ENCODE measurements at places on chromosomes 2 and 18.

DNA sequence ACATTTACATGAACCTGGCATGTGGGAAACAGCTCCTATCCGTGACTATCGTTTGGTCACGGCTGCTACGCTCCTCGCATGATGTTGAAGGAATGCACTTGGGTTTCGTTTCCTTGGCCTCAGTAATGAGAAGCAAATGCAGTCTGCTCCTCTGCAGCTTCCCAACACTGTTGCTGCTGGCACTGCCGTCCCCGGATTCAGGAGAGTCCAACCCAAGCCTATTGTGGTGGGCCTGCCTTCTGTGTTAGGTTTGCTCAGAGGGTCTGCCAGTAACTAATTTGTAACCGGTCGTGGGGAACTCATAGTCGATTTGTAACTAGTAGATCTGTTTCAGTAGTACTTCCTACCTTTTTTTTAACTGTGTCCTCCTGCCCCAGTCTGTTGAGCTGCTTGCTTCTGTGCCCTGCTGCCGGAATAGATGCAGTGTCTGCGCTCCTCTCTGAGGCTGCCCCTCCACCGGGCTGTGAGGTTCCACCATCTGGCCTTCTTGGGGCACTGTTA is 58.4 kb downstream of the WDSUB1 start:
- DNase-seq: no peak
- no peak overlapping the region for H3K4me3 ChIP-seq
- no peaks in the 10 kb centered on the region for H3K27me3 ChIP-seq
- no peak overlapping the region for H3K27ac ChIP-seq

- H3K27ac ChIP-seq: no peak overlapping the region
- no peaks in the 10 kb centered on the region for H3K4me1 ChIP-seq
- no peak overlapping the region for H3K4me3 ChIP-seq
- no peaks in the 10 kb centered on the region for H3K27me3 ChIP-seq
- no peak for DNase-seq
- no peaks in the 10 kb centered on the region for H3K36me3 ChIP-seq
These were observed 1.8 kb downstream of the OXER1 start for GRCh38 chr2:42762155-42762554.

DNA sequence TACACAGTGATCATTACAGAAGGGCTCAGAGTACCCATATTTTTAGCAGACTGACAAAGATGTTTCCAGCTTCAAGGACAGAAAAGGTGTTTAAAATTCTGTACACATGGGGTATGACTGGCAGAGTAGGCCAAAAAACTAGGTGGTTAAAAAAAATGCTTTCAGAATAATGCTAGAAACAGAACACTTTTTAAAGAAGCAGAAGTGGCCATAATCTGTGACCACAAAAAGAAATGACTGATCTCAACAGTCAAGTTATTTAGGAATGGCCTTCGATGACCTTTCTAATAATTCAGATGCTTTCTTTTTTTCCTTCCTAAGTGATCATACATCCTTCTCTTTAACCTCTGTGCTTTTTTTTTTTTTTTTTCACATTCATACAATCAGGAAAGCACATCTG is 4.1 kb upstream of the AQP4 start:
- H3K27ac ChIP-seq: no peak overlapping the region
- H3K36me3 ChIP-seq: no peaks in the 10 kb centered on the region
- H3K4me1 ChIP-seq: no peaks in the 10 kb centered on the region
- H3K4me3 ChIP-seq: no peak overlapping the region
- DNase-seq: no peak

- H3K4me3 ChIP-seq: peak overlapping the region; percentile 53
- H3K27ac ChIP-seq: peak overlapping the region; percentile 23
- H3K36me3 ChIP-seq: no peaks in the 10 kb centered on the region
- H3K4me1 ChIP-seq: peaks cover 21% of the 10 kb centered on the region
These were observed 177.9 kb downstream of the DNAH6 start for GRCh38 chr2:84694088-84694622.

DNA sequence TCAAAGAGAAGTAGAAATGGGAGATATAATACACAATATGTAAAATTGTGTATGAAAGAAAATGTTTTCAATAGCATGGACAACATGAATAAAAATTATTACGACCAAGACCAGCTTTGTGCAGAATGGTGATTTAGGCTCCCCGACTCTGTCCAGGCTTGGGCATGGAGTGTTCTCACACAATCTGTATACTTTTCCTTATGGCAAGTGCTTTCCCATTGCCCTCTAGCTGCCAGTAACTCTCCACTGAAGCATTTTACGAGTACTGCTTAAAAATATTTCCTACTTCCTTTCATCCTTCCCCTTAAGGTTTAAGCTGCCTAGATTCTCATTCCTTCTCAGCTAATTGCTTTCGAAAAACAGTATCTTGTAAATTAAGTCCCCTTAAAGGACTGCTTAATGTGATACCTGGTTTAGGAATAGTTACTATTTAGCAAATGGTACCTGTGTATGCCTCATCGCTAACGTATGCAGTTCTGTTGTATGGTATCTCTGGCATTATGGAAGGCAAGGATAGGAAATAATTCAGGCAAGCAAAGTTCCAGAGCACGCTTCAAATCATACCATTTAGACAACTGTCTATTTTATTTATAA is 714.6 kb downstream of the ERBB4 start:
- H3K27me3 ChIP-seq: no peaks in the 10 kb centered on the region
- H3K27ac ChIP-seq: no peak overlapping the region
- no peaks in the 10 kb centered on the region for H3K4me1 ChIP-seq
- H3K36me3 ChIP-seq: no peaks in the 10 kb centered on the region
- H3K4me3 ChIP-seq: no peak overlapping the region

GRCh38 chr2:218161644-218162043 is 5.1 kb downstream of the CXCR1 start:
- no peak for DNase-seq
- peaks cover 3% of the 10 kb centered on the region for H3K4me1 ChIP-seq
- no peak overlapping the region for H3K27ac ChIP-seq
- H3K4me3 ChIP-seq: no peak overlapping the region
- H3K36me3 ChIP-seq: no peaks in the 10 kb centered on the region

DNA sequence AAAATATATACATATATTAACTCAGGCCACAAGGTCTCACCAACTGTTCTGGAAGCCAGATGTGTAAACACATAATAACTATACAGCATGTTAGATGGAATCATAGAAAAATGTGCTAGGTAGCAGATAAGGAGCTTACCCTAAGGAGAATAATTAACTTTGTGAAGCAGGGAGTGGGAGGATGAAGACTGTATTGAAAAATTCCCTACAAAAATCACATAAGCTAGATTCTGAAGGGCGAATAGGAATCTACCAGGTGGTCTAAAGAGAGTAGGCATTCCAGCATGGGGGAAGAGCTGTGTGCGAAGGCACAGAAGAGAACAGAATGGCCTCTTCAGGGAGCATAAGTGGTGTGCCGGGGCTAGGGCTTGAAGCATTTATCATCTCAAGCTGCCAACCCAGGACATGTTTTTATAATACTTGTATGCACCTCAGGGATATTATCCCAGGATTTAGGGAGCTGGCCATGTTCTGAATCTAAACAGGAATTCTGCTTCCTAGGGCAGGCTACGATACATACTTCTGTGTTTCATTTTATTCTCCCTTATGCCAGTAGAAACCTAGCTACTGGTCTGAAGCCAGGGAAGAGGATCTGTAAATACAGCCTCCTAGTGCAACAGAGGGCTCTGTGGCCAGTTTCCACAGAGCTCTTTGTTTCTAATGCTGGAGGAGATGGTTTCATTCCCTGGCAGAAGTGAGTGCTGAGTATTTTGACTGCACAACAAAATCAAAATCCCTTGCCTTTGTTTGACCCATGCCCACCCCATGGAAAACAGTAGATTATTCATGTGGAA is 56.7 kb downstream of the NEMP2 start:
- no peak for DNase-seq
- peaks cover 18% of the 10 kb centered on the region for H3K36me3 ChIP-seq
- H3K4me3 ChIP-seq: no peak overlapping the region
- H3K27ac ChIP-seq: no peak overlapping the region
- H3K4me1 ChIP-seq: peaks cover 1% of the 10 kb centered on the region

GRCh38 chr2:99640635-99641151 is 150.9 kb upstream of the REV1 start:
- DNase-seq: no peak
- no peak overlapping the region for H3K27ac ChIP-seq
- no peaks in the 10 kb centered on the region for H3K27me3 ChIP-seq
- no peak overlapping the region for H3K4me3 ChIP-seq

DNA sequence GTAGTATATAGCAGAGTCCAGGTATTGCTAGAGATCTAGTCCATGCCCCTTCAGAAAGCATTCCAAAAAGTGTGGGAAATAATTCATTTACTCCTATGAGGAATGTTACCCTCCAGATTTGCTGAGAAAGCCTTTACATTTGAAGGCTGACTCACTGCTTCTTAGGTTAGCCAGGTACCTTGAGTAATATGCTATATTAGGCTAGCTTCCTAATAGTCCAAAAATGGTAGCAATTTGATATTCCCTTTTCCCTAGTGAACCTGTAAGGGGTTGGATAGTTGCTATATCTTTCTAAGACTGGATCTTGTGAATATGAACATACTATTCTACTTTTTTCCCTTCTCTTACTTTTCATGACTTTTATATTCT is 63.6 kb downstream of the SPOPL start:
- H3K36me3 ChIP-seq: peaks cover 45% of the 10 kb centered on the region
- DNase-seq: no peak
- no peak overlapping the region for H3K4me3 ChIP-seq
- H3K27ac ChIP-seq: no peak overlapping the region

- H3K27ac ChIP-seq: no peak overlapping the region
- H3K36me3 ChIP-seq: peaks cover 38% of the 10 kb centered on the region
- DNase-seq: no peak
- H3K4me1 ChIP-seq: peaks cover 3% of the 10 kb centered on the region
- no peaks in the 10 kb centered on the region for H3K27me3 ChIP-seq
- no peak overlapping the region for H3K4me3 ChIP-seq
These were observed 80.9 kb downstream of the SMC6 start for GRCh38 chr2:17672583-17673317.

DNA sequence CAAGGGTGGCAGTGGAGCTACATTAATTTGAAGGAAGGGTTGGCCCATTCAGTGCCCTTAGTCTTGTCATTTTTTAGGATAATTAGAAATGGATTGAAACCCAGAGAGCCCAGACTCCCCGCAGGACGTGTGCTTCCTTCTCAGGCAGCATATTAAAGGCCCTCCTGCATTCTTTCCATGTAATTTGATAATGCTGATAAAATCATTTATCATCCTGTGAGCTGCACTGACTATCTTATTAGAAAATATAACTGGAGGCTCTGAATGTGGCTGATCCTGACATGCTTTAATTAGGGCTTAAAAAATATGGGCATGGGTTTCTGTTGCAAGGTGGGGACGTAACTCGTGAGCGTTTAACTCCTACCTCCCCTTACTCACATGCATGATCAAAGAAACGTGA is 148.1 kb downstream of the ACKR3 start:
- no peak for DNase-seq
- no peaks in the 10 kb centered on the region for H3K4me1 ChIP-seq
- H3K27me3 ChIP-seq: peaks cover 24% of the 10 kb centered on the region
- no peak overlapping the region for H3K27ac ChIP-seq
- H3K36me3 ChIP-seq: no peaks in the 10 kb centered on the region

DNA sequence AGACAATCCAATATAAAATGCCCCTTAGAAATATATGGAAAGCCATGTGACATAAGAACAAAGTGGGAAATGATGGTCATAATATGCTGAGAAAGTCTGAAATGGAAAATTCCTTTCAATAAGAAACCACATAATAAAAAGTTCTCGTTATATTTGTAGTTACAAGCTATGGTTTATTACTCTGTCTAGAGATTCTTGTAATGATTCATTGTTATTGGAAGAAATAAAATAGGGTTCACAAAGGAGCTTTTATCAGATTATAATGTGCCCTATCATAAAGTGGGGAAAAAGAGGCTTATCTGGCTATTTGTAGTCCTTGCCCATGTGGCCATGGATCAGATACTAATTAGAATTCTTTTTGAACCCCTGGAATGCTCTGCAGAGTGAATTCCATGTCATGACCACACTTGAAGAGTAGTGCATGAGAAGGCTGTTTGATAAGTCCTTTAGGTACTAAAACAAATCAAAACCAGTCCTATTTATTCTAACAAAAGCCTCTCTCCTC is 420.7 kb upstream of the NRP2 start:
- H3K27ac ChIP-seq: no peak overlapping the region
- no peaks in the 10 kb centered on the region for H3K36me3 ChIP-seq
- no peaks in the 10 kb centered on the region for H3K27me3 ChIP-seq

DNA sequence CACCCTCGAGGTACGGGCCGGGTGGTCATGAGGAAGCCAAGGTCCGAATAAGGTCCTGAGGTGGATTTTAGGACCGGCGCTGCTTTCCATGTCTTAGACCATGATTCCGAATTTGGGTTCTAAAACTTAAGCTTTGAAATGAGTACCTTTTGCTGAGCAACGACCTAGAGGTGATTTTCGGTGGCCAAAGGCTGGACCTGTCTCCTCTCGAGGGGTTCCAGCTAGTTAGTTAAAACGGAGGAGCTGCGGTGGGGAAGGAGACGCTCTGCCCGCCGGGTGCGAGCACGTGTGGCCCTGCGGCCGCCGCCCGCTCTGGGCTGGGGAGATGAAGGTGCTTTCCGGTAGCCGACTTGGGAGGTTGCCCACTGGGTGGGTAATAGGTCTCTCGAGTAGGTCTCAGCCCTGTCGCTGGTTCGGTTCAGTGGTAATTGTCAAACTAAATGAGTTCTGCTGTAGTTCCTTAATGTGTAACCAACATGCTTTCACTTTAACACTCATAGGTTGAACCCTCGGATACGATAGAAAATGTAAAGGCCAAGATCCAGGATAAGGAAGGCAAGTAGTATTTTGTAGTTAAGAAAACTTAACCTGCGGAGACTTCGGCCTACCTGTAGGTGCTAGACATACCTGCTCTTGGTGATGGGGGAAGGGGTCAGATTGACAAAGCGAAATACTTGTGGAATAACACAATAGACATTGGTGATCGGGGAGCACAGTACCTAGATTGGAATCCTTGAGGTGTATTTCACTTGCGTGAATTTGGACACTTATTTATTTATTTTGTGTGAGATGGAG is 572 bp downstream of the RPS27A start:
- peaks cover 66% of the 10 kb centered on the region for H3K36me3 ChIP-seq
- no peaks in the 10 kb centered on the region for H3K27me3 ChIP-seq
- DNase-seq: peak; percentile 44
- peak overlapping the region; percentile 99 for H3K27ac ChIP-seq
- peaks cover 55% of the 10 kb centered on the region for H3K4me1 ChIP-seq

DNA sequence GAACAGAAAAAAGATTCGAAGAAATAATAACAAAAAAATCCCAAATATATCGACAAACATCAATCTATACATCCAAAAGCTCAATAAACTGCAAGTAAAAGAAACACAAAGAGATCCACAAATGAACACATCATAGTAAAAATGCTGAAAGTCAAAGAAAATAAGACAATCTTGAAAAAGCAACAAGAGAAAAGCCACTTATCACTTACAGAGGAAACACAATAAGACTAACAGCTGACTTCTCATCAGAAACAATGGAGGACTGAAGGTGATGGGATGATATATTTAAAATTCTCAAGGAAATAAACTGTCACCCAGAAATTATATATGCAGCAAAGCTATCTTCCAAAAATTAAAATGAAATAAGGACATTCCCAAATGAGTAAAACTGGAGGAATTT is 140.3 kb downstream of the NDUFA10 start:
- H3K36me3 ChIP-seq: peaks cover 6% of the 10 kb centered on the region
- no peak overlapping the region for H3K4me3 ChIP-seq
- peaks cover 12% of the 10 kb centered on the region for H3K27me3 ChIP-seq

GRCh38 chr2:121186261-121186660 is 98.7 kb downstream of the TFCP2L1 start:
- no peak overlapping the region for H3K4me3 ChIP-seq
- no peak for DNase-seq
- no peak overlapping the region for H3K27ac ChIP-seq
- no peaks in the 10 kb centered on the region for H3K4me1 ChIP-seq
- H3K27me3 ChIP-seq: no peaks in the 10 kb centered on the region
- H3K36me3 ChIP-seq: no peaks in the 10 kb centered on the region

Measured in activated naive CD8-positive, alpha-beta T cell treated with anti-CD3 and anti-CD28 coated beads, Interleukin-2, amount 50 U/mL, for 24 hours (primary cell).